ENCODE measurements at places on chromosomes 3 and 15. TPM values are rescaled to one million over a fixed set of nuclear protein-coding genes. Genes with fewer than 3 reads are reported as not detected.

FBXO40 gene
- not detected for total RNA-seq

FOXL2 gene
- total RNA-seq: not detected

A4GNT gene
- total RNA-seq: not detected

CATSPER2 gene
- total RNA-seq: 0.52 TPM

SAMMSON gene
- total RNA-seq: not detected

NEK4 gene
- total RNA-seq: 14.6 TPM

Data from MG63 (cell line).